ENCODE measurements at places on chromosomes 16 and 17.

DNA sequence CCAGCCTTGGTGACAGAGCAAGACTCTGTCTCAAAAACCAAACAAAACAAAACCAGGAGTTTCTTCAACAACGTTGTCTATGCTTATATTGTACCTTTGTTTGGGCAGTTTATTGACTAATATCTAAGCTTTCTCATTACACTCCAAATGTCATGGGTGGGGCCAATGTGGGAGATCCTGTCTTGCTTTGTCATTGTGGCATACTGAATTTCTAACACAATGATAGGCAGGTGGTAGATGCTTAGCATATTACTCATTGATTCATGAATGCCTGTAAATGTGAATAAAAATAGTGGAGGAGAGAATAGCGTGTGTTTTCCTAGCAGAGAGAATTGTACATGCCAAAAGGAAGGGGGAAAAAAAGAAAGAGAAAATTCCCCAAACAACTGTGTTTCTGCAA is 802.5 kb upstream of the EEF2KMT start:
- no peak for DNase-seq

GRCh38 chr17:58367461-58367860 is 15.5 kb upstream of the SUPT4H1 start:
- DNase-seq, result no peak

GRCh38 chr17:7313890-7314718 is 1.1 kb downstream of the GPS2 start:
- DNase-seq, result no peak

DNA sequence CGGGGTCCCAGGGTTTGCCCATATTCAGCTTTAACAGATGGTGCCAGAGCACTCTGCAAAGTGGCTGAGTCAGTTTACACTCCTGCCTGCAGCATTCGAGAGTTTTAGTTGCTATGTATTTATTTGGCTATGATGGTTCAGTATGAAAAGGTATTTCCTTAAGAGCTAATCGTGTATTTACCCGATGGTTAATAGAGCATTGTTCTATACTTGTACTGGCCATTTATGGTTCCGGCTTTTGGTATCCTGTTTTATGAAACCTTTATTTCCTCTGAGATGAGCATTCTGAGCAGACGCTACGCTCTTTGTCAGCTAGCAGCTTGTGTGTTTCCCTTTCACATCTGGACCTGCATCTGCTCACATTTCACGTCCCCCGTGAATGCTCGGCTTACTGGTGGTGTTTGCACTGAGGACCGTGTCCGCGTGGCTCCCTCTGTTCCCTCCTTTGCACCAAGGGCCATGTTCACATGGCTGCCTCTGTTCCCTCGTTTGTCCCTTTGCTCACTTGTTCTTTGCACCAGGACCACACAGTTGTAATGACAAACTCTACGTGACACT is 149.1 kb upstream of the CHMP6 start:
- no peak for DNase-seq

DNA sequence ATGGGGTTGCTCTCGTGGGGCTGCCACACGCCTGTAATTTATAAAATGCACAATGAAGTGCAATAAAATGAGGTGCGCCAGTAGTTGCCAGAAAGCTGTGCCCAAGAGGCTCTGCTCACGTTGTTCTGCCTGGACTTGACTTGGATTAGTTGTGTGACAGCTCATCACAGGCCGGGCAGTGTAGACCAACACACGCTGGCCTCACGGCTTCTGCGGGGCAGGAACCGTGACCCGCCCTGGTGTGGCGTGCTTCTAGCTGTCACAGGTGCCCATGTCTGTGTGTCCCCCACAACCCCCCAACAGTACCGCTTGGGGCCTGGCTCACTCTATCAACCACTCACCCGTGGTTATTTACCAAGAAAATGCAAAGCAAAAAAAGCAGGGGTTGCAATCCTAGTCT is 112.2 kb upstream of the ZNF750 start:
- DNase-seq, result no peak

- DNase-seq, result no peak
Measured at GRCh38 chr17:62751060-62751691, 56.9 kb downstream of the MARCHF10 start.

DNA sequence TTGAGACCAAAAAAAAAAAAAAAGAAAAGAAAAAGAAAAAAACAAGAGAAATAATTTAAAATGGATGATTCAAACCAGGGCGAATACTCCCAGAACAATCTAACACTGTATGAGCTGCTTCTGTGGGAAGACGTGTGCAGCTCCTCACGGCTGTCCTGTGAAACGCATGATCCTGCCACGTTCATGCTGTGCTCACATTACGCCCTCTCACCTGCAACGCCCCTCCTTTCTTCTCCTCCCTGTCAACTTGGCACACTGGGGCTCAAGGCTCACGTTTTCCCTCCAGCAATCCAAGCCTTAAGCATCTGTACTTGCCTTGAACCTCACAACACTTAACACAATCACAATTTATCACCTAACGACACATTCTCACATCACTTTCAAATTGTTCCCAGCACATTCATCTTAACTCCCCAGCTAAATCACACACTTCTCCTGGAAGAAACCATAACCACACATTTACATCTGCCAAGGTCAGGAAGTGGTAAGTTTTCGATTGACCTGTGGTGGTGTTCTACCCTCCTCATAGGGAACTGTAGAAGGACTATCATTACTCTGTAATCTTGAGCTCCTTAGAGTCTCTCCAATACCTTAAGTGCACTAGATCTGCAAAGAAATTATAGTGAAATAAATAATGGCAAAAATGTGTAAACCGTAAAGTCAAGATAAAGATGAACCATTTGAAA is 29.1 kb downstream of the MBTPS1 start:
- DNase-seq, result no peak

DNA sequence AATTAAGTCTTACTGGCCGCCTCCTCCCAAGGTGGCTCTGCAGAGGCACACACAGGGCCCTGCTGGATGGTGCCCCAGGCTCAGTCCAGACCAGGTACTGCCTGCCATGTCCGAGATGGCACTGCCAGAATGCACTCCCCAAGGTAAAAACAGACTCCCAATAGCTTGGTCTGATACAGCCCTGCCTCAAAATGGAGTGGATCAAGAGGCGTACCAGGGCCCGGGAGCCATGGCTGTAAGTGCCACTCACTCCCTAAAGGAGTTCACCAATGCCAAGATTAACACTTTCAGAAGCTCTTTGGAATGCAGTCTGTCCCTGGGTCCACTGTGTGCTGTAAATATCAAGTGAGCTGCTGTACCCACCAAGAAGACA is 576 bp upstream of the MYO18A start:
- no peak for DNase-seq

- DNase-seq, result no peak
Measured at GRCh38 chr17:48759288-48759687, 30.7 kb upstream of the HOXB13 start.

DNA sequence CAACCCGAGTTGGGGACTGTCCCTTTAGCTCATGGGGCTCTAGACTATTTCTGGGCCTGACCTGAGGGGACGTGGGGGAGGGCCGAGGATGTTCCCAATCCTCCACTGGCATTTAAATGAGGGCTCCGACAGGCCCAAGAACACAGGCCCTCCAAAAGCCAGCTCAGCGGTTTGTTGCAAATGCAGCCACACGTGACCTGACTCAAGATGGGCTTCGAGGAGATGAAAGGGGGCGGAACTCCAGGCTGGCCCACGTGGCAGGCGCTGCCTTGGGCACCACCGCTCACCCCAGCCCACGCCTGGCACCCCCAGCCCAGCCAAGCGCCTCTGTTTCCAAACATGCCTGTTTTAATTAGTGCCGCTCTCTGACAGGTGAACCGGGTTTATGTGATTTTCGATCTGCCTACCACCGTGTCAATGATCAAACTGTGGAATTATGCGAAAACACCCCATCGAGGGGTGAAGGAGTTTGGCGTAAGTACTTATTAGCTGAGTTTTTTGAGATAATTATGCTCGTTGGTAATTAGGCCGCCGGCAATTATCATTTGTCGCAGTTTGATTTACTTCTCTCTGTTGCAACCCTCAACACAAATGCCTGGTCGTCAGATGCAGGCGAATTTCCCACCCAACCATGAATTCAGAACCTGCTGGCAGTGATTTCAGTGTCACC is 226.7 kb downstream of the KATNIP start:
- DNase-seq, result no peak

GRCh38 chr16:82633964-82634600 is 7.3 kb downstream of the CDH13 start:
- DNase-seq, result no peak

GRCh38 chr16:54143934-54144571 is 142.5 kb downstream of the IRX3 start:
- no peak for DNase-seq

DNA sequence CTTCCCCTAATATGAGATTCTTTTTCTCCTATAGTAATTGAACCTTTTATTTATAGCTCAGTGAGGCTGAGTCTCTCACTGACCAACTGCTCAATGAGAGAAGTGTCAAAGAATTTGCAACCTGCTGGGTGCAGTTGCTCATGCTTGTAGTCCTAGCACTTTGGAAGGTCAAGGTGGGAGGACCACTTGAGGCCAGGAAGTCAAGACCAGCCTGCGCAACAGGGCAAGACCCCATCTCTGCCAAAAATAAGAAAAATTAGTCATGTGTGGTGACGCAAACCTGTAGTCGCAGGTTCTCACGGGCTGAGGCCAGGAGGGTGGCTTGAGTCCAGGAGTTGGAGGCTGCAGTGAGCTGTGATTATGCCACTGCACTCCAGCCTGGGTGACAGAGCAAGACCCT is 30.9 kb upstream of the CRYBA1 start:
- no peak for DNase-seq
